ENCODE measurements at places on chromosomes 6 and 20.

DNA sequence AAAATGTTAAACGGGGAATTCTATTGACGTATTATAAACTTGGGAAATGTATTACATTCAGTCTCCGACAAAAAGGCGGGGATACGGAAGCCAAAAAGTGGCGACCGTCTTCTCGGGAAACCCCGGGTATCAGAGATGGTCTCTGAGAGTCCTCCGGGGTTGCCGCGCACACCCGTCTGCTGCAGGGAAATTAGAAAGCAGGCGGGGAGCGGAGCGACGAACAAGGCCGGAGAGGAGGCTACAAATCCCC lies 1.5 kb downstream of the SALL4 start:
- DNase-seq: no peak

DNA sequence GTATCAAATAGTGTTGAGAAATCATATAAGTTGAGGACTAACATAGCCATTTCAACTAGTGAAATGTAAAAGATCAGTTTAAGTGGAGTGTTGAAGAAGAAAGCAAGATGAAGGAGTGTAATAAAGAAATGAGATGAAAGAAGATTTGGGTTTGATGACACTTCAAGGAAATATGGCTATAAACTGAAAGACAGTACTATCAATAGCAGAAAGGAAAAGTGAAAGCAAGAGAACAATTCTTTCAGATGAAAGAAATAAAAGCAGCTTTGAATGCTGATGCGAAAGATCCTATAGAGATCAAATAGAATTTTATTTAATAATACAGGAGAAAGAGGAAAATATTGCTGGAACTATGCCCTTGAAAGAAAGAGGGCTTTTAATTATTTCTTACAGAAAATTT lies 92.8 kb upstream of the PRSS16 start:
- DNase-seq: no peak

DNA sequence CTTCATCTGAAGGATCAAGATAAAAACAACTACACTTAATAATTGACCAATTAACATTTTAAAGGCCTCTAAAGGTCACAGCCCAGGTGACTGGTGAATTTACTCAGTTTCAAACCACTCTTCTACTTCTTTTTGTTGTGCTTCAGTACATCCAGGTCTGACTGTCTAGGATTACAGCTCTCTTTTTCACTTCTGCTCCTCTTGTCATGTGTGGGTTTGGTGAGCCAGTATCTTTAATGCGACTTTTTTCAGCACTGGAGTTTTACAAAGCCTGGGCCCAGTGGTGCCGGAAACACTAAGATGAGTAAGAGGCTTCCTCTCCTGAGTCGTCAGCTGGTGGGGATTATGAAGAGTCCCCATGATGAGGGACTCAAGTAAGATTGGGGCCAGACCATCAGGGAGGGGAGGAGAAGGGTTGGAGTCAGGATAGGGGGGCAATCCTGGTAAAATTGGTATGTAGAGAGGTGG lies 27.0 kb downstream of the HECA start:
- no peak for DNase-seq

DNA sequence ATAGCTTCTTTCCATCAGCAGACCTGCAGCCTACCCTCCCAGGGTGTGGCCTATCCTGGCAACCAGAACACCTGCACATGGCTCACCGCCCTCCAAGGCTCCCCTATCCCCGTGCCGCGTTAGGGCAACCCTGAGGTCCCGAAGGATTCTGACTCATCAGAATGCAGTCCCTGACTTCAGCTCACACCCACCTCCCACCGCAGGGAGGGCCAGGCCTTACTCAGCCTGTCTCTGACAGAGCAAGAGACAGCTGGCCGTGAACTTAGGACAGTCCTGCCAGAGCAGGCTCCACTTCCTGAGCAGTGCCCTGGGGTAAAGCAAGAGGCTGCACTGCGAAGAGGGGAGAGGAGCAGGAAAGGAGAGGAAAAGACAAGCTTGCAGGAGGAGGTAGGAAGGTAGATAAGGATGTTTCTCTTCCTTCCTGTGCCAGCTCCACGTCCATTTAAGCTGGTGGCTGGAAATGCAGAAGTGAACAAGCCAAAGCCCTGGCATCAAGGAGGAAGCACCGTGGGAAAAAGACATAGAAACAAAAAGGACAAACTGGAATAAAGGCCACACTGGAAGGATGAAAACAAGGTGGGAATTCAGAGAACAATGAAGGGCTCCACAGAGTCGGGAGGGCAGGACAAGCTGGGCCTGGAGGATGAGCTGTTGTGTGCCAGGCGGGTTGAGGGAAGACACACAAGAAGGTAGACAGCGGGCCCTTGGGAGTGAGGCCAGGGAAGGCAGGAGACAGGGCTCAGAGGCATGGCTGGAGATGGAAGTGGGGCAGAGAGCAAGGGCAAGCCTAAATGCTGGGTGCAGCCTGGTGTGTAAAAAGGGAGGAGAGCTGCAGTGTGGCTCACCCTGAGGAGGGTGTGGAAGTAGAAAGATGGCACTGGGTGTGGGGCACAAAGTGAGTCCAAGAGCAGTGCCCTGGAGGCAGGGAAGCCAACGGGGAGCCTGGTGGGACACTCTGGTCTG lies 102.7 kb downstream of the SLC23A2 start:
- DNase-seq: no peak

- no peak for DNase-seq
Observed at GRCh38 chr6:72386324-72386723, 235.5 kb upstream of the KCNQ5 start.

- no peak for DNase-seq
Observed at GRCh38 chr6:101011186-101011585, 130.1 kb upstream of the ASCC3 start.

Data from cortex of kidney (tissue), 1 donor.